CD4-positive, alpha-beta T cell treated with Interleukin-17A for 4 hours (primary cell): ENCODE measurements at places on chromosomes 2 and 18.

DNA sequence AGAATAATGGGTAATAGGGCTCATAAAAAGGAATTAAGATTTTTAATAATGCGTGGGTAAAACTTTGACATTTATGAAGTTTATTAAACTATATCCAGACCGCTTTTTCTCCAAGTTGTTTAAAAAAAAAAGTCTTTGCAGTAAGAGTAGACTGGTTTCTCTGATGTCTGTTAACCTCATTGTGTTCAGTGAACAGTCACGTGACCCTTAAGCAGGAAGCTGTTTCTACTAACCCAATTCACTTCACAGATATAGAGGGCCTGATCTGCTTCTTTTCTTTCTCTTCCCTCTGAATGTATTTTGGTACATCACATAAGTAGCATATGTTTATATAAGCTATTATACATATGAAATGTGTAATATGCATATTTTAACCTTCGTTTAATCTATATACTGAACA, 1011.3 kb upstream of the CELF4 start:
- DNase-seq = peak; percentile 7

GRCh38 chr18:48820483-48821250, 130.1 kb downstream of the SMAD7 start:
- DNase-seq = peak; percentile 2

DNA sequence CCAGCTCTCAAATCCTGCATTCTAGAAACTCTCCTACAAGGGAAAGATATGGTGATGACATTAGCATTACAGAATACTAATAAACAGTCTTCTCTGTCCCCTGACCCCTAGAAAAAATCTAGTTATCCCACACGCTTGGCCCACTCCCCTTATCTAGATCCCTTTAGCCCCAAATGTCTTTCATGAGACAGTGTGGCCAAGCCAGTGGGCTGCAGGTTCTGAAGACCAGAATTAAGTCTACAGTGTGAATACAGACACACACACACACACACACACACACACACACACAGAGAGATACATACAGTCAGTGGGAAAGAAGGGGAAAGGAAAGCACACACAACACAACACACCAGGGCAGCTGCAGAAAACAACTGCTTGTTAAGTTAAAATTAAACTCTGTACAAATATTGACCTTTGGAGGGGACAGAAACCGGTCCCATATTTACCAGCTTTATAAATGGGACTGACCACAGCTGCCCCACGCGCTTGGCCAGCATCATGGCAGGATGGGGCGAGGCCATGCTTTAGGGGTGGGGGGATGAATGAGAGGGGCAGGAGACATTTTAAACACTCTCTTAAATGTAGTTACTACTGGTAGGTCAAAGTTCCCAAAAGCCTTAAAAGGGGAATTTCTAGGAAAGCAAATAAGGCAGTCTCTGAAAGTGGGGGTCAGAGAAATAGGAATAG, 49.1 kb downstream of the NHEJ1 start:
- DNase-seq = no peak

- no peak for DNase-seq
These were observed 44.7 kb downstream of the AFTPH start for GRCh38 chr2:64568836-64569235.

- DNase-seq = no peak
These were observed 5.0 kb downstream of the TFPI start for GRCh38 chr2:187549193-187549592.

GRCh38 chr2:99338029-99338585, 918 bp downstream of the EIF5B start:
- no peak for DNase-seq

DNA sequence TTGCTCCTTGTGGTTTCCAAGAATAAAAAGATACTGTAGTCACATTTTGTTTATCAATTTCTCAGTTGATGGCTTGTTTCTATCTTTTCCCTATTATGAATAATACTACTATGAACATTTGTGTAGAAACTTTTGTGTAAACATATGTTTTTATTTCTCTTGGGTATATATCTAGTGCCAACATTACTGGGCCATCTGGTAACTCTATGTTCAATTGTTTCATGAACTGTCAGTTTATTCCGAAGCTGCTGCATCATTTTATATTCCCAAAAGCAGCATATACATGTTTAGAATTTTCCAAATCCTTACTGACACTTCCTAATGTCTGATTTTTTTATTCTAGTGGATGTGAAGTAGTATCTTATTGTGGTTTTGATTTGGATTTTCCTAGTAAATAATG, 737.6 kb upstream of the TMEFF2 start:
- DNase-seq = no peak

- no peak for DNase-seq
These were observed 85.4 kb upstream of the EML6 start for GRCh38 chr2:54638103-54638502.

DNA sequence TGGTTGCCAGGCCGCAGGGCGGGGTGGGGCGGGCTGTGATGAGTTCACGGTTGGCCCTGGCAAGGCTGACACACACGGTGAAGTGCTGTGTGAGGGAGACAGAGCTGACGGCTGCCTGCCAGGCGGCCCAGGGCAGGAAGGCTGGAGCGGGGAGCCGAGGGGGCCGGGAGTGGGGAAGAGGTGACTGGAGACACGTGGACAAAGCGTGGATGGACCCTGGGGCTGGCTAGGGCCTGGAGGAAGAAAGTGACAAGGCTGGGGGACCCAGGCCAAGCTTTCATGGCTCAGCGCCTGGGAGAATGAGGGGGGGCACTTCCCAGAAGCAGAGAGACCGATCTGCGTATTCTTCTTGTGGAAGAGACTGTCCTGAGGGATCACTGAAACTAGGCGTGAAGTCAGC, 123.2 kb downstream of the DYSF start:
- DNase-seq = no peak

GRCh38 chr2:8090748-8091700, 590.8 kb upstream of the ID2 start:
- no peak for DNase-seq
